Bone marrow (tissue), 2 donors: ENCODE measurements at places on chromosomes 13 and 19.

- DNase-seq, result no peak
Measured at GRCh38 chr13:102965802-102966201, 100.4 kb downstream of the SLC10A2 start.

- DNase-seq, result no peak
Measured at GRCh38 chr13:109785141-109785891, 1.1 kb downstream of the IRS2 start.

GRCh38 chr13:63393112-63393511, 1977.5 kb upstream of the PCDH20 start:
- no peak for DNase-seq

- DNase-seq, result no peak
Measured at GRCh38 chr13:106850973-106851650, 283.2 kb upstream of the ARGLU1 start.

DNA sequence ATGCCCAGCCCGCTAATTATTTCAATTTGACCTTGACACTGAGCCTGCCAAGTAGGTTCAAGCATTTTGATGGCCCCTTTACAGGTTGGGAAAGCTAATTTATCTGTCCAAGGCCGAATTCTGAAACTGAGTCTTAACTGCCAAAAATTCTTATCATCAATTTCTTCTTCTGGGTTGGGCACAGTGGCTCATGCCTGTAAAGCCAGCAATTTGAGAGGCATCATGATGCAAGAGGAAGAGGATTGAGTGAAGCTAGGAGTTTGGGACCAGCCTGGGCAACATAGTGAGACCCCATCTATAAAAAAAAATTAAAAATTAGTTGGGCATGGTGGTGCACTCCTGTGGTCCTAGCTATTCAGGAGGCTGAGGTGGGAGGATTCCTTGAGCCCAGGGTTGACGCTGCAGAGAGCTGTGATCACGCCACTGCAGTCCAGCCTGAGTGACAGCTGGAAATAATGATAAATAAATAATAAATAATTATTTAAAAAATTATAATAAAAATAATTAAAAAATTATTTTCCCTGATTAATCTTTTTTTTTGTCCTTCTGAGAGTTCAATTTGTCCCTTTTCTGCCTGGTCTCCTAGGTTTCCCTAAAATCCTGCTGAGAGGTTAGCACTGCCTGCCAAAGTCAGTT, 1.3 kb upstream of the LDLR start:
- DNase-seq, result no peak

- DNase-seq, result no peak
Measured at GRCh38 chr19:42540071-42540553, 11.8 kb upstream of the CEACAM1 start.

GRCh38 chr19:38792250-38793111, 3.5 kb downstream of the LGALS7B start:
- DNase-seq, result no peak

DNA sequence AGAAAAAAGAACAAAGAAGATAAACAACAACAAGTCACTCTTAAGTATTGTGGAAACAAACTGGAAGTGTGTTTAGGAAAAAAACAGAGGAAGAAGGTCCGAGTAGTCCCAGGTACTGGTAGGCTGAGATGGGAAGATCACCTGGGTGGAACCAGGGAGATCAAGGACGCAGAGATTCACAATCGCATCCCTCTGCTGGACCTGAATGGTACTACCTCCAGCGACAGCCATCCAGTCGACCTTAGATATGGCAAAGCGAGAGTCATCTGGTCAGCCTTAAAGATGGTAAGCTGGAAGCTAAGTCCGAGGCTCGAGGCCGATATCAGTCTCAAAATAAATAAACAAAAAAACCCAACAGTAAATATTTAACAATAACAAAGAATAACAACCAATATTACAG, 44.9 kb upstream of the ZNF91 start:
- DNase-seq, result no peak

DNA sequence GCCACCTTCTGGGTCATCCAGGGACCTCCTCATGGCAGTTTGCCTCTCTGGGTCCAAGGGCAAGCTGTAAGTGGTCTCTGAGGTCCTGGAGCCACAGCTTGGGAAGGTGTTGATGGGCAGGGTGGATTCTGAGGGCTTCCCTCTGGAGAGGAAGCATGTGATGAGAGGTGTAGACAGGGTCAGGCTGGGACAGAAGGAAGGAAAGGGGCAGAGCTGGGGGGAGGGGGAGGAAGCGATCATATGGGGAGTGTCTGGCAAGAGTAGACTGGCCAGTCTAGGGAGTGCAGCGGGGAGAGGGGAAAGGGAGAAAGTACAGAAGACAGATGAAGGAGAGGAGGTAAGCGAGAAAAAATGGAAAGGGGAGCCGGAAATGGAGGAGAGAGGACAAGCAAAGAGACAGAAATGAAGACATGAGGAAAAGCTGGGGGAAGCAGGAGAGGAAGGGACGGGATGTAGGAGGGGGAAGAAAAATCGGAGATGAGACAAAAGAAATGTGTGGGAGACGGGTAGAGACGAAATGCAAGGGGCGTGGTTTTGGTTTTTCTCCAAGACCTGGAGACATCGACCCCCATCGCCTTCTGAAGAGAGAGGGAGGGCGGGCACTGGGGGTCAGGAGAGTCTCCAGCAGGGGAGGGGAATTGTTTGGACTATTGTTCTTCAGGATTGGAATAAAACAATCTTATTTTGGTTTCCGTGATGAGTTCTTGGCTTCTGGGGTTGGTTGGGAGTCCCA, 26.6 kb downstream of the ZSWIM9 start:
- no peak for DNase-seq

DNA sequence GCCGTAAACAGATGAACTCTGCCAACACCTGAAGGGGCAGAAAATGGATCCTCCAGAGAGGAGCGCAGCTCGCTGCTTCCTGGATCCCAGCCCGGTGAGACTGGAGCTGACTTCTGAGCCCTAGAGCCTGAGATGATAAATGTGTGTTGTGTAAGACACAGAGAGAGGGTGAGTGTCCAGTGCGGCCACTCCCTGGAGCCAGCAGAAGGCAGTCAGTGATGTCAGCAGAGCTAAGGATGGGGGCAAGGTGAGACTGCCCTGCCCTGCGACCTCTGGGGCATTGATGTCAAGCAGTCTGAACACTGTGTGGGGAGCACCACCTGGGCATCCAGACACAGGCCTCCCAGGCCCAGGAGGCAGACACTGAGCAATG, 9.7 kb upstream of the SLC35E1 start:
- DNase-seq, result no peak

- DNase-seq, result no peak
Measured at GRCh38 chr13:75740031-75740430, 103.9 kb downstream of the LMO7 start.

GRCh38 chr19:41705393-41706174, 2.8 kb upstream of the CEACAM5 start:
- no peak for DNase-seq

- no peak for DNase-seq
Measured at GRCh38 chr19:29672933-29673336, 7.7 kb downstream of the PLEKHF1 start.

GRCh38 chr13:42007844-42008243, 40.6 kb upstream of the DGKH start:
- DNase-seq, result no peak

DNA sequence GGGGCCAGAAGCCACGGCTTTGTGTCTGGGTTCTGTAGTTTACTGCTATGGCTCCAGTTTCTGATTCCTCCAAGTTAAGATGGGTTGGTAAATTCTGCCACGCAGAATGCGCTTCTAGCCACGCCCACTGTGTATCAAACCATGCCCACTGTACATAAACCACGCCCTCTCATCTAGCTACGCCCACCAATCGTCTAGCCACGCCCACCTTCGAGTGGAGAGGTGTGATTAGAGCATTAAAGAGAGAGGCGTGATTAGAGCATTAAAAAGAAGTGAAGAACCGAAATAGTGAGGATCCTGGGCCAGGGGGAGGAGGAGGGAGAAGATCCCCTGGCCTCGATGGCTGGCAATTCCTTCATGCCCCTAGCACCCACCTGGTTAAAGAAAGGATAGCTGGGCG, 43.7 kb upstream of the ADGRE5 start:
- DNase-seq, result no peak

GRCh38 chr13:32191452-32191998, 123.6 kb downstream of the ZAR1L start:
- DNase-seq, result no peak
